Stimulated activated CD4-positive, alpha-beta T cell treated with anti-CD3 and anti-CD28 coated beads, TNF-alpha, amount 100 ng/mL, for 1 hour (primary cell): ENCODE measurements at places on chromosomes 6 and 20.

DNA sequence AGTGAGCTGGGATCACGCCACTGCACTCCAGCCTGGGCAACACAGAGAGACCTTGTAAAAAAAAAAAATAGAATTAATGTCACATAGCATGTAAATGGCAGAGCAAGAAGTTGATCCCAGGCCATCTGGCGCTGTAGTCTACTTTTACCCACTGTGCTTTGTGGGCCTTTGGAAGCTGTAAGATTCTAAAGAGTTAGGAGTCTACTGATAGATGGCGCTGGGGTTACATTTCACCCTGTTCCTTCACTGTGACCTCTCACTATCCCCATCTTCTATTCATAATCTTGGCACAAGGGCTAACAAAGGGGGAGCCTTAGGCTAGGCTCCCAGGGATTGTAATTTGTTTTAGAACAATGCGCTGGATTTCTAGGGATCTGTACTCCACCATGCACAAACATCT, 24.4 kb downstream of the SIRPD start:
- DNase-seq = no peak

DNA sequence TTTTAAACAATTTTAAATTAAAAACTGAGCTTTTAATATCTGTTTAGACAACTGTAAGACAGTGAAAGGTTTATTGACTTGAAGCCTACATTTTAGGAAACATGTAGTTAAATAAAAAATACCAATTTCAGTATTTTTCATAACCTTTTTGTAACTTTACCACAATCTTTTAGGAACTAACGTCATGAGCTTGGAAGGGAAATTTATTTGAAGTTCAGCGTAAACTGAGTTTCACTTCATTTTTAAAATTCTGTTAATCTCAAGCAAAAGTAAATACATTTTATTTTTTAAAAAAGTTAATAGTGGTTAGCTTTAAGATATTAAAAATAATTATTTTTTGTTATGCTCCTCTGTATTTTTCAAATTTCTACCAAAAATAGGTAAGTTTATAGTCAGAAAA, 5.5 kb downstream of the CST7 start:
- no peak for DNase-seq

GRCh38 chr6:150227281-150227680, 84.4 kb downstream of the PPP1R14C start:
- DNase-seq = no peak

DNA sequence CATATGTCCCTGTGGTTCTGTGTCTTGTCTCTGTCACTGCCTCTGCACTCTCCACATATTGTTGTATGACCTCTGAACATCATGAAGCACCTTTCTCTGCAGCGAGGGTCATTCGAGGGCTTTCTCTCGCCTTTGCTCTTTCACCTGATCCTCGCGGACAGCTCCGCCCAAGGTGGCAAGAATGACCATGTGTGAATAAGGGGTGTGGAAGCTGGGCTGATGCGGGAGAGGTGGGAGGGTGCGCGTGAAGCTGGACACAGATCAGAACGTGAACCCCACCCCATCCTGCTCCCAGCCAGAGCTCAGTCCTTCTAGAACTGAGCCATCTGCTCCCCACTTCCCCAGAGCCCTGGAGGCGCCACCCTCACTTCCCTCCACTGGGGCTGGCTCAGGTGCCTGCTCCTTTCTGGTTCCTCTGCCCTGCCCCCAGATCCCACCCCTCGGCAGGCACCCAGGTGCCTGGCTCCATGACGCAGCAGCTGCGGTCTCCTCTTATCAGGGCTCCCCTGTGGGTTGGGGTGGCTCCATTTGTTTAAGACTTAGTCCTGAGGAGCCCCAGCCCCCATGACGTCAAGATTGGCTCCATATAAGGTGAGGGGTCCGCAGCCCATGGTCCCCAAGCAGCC, at the start of gene MUCL3:
MUCL3 (plus strand) TSS at position 613 of the 626 bp plus-strand sequence. CDS start 27 bp downstream, outside the sequence.
- DNase-seq = no peak

- DNase-seq = no peak
Observed at GRCh38 chr20:35013421-35014411, 58.0 kb downstream of the MYH7B start.

GRCh38 chr6:1838604-1839213, 229.0 kb downstream of the FOXC1 start:
- DNase-seq = no peak

- no peak for DNase-seq
Observed at GRCh38 chr20:17418737-17419136, 112.4 kb downstream of the BFSP1 start.

GRCh38 chr6:143953922-143954321, 54.1 kb downstream of the PLAGL1 start:
- no peak for DNase-seq

- no peak for DNase-seq
Observed at GRCh38 chr20:63517376-63518309, 2.9 kb upstream of the PPDPF start.

GRCh38 chr6:170140129-170140528, 150.7 kb downstream of the DLL1 start:
- DNase-seq = no peak

DNA sequence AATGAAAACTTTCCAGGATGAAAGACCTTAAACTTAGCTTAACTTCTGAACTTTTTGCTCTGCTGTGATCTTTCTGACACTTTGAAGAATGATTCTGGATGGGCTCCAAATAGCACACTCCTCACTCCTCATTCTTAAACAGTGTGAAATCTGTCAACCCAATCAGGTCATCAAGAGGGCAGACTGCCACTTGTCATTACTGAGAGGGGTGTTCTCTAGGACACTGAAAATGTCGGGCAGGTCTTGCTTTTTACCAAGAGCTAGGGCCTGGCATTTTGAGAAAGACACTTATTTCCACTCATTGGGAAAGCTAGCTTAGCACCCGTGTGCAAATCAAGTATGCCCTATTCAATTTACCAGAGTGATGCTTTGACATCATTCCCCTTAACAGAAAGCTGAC, 122.2 kb downstream of the MTFR2 start:
- no peak for DNase-seq

DNA sequence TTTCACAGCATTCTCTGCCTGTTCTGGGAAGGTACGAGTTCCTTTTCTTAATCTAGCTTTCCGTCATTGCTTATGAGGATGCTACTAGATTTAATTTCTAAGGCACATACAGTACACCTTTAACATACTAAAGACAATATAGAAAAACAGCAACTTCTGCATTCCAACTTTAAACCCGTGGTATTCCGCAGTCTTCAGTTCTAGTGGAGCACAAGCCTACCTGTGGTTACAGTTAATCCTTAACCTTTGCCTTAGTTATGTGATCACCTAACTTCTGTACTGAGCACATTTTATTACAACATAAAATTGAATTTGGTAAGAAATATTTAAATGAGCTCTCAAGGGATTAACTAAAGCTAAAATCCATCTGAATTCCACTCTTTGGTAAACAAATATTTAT, 289.5 kb downstream of the BTBD9 start:
- DNase-seq = no peak

GRCh38 chr6:38396209-38396608, 243.5 kb downstream of the BTBD9 start:
- DNase-seq = no peak

DNA sequence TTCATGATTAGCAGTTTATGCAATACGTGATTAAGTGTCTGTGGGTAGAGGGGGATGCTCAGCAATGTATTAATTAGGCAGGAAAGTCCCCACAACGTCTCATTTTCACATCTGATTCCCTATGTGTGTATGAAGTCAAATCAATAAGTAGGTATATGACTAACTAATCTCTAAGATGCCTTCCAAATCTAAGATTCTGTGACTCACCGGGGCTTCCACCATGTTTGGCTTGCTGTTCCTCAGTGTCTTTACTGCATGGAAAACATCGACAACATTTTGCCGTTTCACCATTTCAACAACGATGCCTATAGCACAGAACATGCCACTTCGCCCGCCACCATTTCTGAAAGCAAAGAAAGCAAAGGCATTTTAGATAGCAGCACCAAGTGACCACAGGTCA, 72.0 kb upstream of the THEMIS start:
- no peak for DNase-seq

GRCh38 chr20:63701329-63702035, 5.0 kb downstream of the TNFRSF6B start:
- no peak for DNase-seq

DNA sequence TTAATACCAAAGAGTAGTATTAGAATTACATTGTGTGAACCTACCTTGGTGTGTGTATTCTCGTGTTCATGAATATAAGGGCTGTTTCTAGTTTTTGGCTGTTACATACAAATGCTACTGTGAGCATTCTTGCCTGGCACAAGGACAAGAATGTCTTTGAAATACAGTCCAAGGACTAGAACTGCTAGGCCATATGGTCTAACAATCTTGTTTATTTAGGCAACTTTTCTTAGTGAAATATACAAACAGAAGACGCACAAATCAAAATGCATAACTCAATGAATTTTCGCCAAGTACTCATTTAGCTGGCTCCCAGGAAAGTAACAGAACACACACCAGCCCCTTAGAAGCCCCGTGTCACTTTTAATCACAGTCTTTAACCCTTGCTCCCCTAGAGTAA, 28.5 kb downstream of the KDM1B start:
- no peak for DNase-seq

DNA sequence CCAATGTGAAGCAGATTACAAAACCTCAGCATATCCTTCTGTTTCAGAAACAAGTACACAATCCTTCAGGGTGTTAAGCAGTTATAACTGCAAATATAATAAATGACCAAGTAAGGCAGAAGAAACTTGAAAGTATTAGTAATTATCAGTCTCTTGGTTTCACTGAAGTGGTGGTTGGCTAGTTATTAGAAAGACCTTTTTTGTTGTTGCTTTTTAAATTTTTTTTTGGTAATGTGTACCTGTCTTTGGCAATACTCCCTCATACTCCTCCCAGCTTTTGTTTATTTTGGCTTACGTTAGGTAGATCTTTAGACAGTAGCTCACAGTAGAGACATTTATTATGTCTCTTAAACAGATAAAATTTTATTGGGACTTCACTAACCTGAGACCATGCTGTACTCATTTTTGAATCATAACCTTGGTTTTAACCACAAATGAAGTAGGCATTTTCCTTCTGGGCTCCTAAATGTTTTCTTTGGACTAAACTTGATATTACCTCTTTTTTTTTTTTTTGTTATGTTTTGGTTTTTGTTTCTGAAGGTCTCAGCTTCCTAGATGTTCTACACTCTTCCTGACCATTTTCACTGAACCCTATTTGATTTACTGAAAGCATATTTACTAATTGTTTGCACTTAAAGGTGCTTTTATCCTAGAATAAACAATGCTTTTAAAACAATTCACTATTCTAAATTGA, 6.4 kb downstream of the CD2AP start:
- no peak for DNase-seq

GRCh38 chr6:17042422-17043147, 59.3 kb upstream of the STMND1 start:
- DNase-seq = no peak
